Activated naive CD8-positive, alpha-beta T cell treated with anti-CD3 and anti-CD28 coated beads, Interleukin-2, amount 50 U/mL, for 24 hours (primary cell): ENCODE measurements at places on chromosomes 2 and 18.

GRCh38 chr18:51490417-51490816 lies 292.9 kb upstream of the MEX3C start:
- no peak for DNase-seq

GRCh38 chr18:36012891-36013290 lies 40.4 kb downstream of the RMP24 start:
- DNase-seq = no peak

GRCh38 chr2:23246992-23247683 lies 137.8 kb upstream of the KLHL29 start:
- DNase-seq = no peak

GRCh38 chr18:11146238-11146946 lies 3.0 kb downstream of the PIEZO2 start:
- DNase-seq = no peak

- DNase-seq = no peak
Measured at GRCh38 chr2:29628108-29628745, 293.2 kb downstream of the ALK start.

GRCh38 chr18:76913583-76913982 lies 91.2 kb downstream of the ZNF236 start:
- DNase-seq = no peak

- DNase-seq = no peak
Measured at GRCh38 chr2:236485519-236485918, 84.1 kb upstream of the ACKR3 start.

GRCh38 chr2:217988014-217988839 lies 14.6 kb downstream of the TNS1 start:
- DNase-seq = peak; percentile 82

DNA sequence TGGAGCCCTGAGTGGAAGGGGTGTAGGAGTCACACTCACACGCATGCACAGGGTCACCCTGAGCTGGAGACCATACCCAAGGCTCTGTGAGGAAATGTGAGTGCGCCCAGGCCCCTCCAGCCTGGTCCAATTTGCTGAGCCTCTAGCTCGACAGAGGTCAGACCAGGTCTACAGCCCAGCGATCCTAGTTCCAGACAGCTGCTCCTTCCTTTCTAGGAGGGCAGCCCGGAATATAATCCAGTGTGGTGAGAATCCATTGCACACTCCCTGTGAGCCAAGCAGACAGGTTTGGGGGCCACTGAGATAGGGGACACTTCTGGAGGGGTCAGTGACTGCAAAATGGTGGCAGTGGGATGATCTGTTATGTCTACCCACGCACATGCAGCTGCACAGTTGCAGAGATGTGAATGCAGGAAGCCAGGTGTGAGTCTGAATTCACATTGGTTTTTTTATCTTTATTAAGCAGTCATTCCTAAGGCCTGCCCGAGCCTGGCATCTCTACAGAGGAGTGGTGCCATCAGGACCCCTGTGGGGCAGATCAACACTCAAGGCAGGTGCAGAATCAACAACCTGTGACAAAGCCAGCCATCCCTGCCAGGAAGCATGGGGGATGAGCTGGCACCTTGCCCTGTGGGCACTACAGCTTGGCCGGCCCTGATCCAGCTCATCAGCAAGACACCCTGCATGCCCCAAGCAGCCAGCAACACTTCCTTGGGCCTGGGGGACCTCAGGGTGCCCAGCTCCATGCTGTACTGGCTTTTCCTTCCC lies at the start of gene GPR148:
Gene GPR148, plus strand, starts transcription at position 522 of the 768 bp plus-strand sequence. Its CDS starts 82 bp downstream, at position 604.
- DNase-seq = no peak

GRCh38 chr2:4964579-4964978 lies 727.6 kb upstream of the SOX11 start:
- no peak for DNase-seq

- no peak for DNase-seq
Measured at GRCh38 chr18:62555135-62555534, 32.3 kb downstream of the ZCCHC2 start.

GRCh38 chr2:237341872-237342271 lies 72.1 kb downstream of the COL6A3 start:
- DNase-seq = no peak

DNA sequence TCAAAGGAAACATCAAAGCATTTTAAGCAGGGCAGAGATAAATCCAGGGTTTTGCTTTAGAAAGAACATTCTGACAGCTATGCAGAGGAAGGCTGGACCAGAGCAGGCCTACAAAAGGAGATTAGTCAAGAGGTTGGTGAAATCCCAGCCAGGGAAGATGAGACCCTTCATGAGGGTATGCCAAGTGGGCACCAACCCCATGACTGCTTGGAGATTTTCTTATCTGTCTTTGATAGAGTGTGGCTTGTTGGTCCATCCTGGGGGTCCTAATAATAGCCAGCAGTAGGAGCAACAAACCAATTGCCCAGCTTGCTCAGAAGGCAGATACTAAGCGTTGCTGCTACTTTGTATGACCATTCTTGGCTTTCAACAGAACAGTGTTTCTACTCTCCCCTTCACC lies 895.4 kb downstream of the EPHA4 start:
- DNase-seq = no peak

DNA sequence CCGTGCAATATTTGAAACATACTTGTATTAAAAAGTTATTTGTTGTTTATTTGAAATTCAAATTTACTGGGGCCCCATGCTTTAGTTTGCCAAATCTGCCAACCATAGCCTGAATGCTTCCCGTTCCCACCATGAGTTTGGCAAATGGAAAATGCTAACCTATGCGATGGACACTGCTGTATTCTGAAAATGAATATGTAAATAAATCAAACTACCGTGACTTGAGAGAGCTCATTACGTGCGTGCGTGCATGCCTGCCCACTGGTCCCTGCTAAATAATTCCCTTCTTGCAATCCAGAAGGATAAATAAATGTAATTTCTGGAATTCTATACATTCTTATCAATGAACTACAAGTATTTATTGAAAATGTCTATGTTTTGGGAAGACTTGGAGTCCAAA lies 3.2 kb downstream of the BOD1L2 start:
- no peak for DNase-seq

GRCh38 chr2:5264361-5264760 lies 427.8 kb upstream of the SOX11 start:
- DNase-seq = no peak

DNA sequence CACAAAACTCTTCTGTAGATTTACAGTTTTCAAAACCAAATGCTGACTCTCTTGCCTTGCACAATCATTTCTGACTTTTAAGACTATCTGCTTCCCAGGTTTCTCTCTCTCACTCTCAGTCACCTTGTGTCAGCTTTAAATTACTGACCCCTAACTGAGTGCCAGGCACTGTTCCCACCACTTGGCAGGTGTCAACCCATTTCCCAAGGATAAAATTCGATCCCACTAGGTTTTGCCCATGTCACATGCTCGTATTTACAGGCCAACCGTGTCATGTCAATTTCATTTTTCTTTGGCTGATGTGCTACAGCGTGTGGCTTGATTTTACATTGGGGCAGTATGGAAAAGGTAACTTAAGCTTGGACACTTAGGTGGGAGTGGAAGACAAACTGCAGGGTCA lies 26.1 kb upstream of the LMAN1 start:
- no peak for DNase-seq

GRCh38 chr18:56353663-56354260 lies 284.6 kb downstream of the TXNL1 start:
- no peak for DNase-seq

DNA sequence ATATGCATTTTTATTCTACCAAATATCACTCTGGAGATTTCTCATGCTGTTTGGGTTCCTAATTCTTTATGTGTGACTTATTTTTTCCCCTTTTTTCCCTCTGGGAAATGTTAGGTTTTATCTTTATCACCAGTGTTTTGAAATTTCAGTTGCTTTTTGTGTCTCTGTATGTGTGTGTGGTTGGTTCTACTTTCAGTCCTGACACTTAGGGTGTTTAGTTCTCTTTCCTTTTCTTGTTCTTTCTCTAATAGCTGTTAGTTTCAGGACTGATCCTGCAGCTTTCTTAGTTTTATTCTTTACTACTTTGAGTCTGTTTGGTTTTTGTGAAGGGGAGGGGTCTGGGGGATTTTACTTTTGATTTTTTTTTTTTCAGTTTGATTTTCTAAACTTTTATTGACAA lies 23.1 kb downstream of the PPM1B start:
- DNase-seq = no peak
